Kasumi-1 (cell line): ENCODE measurements at places on chromosomes 16 and 17.
A peak's percentile ranks its signal among the peaks of the same experiment; 100 is the strongest.

DNA sequence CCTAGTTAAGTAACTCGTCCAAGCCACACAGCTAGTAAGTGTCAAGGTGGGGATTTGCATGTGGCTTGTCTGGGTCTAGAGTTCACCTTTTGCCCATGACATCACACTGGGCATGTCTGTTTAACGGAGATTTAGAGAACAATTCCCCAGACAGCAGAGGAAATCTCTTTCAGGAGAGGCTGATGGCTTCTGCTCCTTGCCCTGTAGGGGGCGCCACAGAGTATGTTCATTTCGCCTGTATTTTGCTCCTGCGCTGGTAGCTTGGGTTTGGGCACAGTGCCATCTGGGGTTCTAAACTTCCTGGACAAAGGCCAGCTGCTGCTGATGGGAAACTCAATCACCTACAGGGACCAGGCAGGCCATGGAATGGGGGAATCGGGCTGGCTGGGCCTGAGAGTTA lies 20.4 kb downstream of the OTOA start:
- no peak for DNase-seq

- no peak for DNase-seq
Observed at GRCh38 chr16:31061813-31062440, 12.1 kb downstream of the ZNF668 start.

GRCh38 chr17:75832164-75832651 lies 12.0 kb downstream of the UNC13D start:
- peak; percentile 93 for DNase-seq

GRCh38 chr16:9286930-9287329 lies 195.5 kb downstream of the HAPSTR1 start:
- DNase-seq, result no peak

DNA sequence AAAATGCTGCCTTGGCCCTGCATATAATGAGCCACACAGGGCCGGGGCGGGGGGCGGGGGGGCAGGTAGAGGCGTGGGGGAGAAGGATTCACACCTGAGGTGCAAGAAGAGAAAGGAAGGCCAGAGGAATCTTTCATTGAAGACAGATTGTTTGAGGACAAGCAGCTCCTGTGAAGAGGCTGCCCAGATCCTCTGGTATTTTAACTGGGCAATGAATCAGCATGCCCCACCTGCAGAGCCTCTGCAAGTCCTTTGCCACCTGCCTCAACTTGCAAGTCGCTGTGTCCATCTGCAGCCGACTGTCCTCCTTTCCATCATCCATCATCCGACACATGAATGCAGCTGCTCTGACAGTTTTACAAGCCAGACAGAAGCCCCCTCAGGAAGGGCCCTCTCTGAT lies 1.2 kb upstream of the SOST start:
- DNase-seq, result no peak

DNA sequence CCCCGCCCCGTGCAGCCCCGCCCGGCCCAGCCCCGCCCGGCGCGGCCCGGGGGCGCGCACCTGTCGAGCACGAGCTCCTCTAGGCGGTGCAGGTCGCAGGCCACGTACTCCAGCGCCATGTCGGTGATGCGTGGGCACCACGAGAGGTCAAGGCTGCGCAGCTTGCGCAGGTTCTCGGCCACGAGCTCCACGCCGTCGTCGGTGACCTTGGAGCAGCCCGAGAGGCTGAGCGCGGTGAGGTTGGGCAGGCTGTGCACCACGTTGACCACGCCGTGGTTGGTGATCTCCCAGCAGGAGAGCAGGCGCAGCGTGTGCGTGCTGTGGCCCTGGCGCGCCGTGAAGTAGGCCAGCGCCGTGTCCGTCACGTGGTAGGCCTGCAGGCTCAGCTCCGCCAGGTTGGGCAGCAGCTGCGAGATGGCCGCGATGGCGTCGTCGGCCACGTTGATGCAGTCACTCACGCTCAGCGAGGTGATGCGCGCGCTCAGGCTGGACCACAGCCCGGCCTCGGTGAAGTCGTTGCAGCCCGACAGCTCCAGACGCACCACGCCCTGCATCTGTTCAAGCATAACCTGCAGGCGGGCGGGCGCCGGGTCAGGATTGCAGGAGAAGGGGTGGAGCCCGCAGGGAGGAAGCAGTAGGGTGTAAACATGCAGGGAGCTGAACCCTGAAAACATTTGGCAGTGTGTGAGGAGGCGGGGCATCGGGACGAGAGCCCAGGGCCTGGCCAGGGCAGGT lies 5.3 kb upstream of the WDR24 start:
- no peak for DNase-seq

- DNase-seq, result no peak
Observed at GRCh38 chr16:62149631-62150030, 113.4 kb upstream of the CDH8 start.

GRCh38 chr17:38510421-38511149 lies 82.3 kb downstream of the ARHGAP23 start:
- DNase-seq, result no peak

DNA sequence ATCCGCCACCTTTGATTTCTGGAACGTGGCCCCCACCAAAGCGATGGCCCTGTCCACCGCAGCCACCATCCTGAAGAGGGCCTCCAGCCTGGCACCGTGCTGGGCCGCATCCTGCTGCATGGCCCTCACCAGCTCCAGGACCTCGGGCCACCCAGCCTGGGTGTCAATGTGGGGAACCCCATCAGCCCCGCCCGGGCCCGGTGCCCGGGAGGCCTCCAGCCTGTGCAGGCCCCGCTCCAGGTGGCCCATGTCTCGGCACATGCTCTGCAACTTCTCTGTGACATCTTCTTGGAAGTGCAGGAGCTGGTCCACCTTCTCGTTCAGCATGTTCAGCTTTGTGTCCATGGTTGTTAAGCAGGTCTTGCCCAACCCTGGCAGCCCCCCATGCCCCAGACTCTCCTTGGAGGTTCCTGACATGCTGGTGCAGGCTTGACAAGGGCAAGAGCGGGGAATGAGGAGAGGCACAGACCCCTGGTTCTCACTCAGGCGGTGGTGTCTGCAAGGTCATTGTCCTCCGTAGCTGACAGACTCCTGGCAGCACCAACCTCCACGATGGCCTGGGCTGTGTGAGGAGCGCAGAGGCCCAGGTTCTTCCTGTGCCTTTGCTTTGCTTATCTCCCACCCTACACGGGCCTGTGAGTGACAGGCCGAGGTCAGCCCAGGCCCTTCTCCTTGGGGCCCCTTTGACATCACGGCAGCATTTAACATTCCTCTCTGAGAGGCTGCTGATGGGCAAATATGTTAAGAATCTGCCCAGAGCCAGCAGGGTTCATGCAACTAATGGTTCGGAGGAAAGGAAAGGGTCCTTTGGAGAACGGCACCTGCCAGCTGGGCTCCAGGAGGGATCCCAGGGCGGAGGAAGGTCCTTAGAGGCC lies at the start of gene MYLK3:
Gene MYLK3 (minus strand): TSS at position 568 of the 875 bp plus-strand sequence. CDS start 151 bp downstream, at position 417.
- DNase-seq, result no peak

DNA sequence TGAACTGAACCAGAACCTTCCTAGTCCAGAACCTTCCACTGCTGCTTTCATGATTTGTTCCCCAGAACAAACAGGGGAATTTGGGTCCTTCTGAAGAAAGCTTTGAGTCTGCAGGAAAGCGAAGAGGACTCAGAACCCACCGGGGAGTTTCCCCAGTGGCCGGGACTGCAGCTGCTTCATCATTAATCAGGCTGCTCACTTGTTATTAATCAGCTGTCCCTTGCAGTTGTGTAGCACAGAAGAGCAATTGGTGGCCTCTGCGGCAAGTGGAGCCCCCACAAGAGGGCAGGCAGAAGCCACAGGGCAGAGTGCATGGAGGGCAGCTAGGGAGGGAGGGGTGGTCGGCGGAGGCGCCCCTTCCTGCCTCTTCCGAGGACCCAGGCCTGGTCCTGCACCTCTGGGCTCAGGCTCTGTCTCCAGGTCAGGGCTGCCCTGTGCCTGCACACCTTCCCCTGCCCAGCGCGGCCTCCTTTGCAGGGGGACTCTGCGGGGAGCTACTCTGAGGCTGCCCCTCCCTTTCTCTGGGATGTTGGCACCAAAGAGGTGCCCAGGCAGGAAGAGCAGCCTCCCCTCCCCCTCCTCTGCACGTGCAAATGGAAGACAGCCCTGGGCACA lies 6.9 kb downstream of the CCL17 start:
- DNase-seq, result no peak

DNA sequence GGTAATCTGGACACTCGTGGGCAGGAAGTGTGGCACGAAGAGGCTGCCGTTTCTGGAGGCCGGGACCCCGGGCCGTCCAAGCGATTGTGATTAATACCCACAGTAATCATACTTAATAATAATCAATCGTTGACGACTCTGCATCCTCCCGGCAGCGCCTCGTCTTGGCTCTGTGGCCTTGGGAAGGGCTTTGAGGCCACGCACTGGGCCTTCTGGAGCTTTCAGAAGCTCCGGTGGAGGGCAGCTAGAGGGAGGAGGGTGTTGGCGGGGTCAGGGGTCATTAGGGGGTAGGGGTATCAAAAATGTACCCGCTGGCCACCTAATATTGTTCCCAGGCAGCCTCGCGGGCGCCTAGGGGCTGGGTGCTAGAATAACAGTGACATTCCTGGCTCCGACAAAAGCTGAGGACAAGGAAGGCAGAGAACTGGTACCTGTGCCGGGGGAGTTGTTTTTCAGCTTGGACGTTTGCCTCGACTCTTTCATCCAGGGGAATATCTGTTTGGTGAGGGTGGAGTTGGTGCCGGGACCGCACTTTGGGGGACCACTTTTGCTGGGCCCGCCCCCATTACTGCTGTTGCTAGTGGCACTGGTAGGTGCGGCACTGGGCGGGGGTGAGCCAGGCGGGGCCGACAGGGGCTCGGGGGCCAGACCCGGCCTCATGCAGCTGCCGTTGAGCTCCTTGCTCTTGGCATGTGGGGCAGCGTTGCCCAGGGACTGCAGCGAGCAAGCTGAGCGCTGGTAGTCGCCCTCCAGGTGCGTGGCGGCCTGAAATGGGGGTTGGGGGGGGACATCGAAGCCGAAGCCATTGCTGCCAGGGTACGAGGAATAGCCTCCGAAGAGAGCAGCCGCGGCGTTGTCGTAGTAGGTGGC lies 6.9 kb upstream of the HOXB2 start:
- DNase-seq, result no peak

DNA sequence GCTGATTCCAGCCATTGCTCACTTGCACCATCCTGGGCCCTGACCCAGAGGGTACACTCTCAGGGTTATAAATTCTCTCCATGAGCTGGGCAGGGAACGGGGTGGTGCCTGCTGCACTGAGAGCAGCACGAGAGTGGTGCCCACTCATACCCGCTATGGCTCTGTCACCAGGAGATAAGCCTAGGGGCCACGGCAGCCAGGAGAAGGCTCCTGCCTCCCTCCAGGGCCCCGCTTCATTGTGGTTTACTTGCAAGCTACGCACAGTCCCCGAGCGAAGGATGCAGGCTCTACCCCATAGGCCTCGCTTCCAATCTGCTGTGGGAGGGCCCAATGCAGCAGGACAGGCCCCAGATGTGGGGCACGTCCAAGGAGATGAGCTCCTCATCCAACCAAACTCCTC lies 48.5 kb downstream of the VAC14 start:
- DNase-seq, result no peak

- no peak for DNase-seq
Observed at GRCh38 chr16:27597361-27597760, 47.4 kb downstream of the KATNIP start.

DNA sequence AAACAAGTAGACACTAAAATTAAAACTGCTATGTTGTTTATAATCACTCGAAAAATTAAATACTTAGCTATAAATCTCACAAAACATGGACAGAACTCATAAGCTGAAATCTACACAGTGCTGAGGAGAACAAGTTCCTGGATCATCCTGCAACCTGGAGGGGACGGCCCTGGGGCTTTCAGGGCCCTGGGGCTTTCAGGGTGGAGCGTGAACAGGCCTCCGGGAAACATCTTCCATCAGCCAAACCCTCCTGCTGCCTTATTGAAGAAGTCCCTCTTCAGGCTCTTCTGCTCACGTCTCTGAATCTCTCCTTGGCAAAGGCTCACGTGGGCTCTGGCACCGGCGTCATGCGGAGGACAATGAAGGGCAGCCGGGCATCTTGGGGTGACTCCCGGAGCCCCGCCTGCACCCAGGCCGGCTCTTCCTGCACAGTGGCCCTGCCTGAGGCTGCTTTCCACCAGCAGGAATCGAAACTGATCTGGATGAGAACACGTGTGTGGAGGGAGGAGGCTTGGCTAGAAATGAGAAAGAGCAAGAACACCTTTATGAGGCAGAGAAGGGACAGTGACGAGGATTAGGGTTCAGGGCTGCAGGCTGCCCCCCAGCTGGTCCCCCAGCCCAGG lies 127.3 kb downstream of the CDRT15L2 start:
- DNase-seq, result no peak

GRCh38 chr17:51454456-51454978 lies 194.2 kb downstream of the UTP18 start:
- DNase-seq, result no peak

DNA sequence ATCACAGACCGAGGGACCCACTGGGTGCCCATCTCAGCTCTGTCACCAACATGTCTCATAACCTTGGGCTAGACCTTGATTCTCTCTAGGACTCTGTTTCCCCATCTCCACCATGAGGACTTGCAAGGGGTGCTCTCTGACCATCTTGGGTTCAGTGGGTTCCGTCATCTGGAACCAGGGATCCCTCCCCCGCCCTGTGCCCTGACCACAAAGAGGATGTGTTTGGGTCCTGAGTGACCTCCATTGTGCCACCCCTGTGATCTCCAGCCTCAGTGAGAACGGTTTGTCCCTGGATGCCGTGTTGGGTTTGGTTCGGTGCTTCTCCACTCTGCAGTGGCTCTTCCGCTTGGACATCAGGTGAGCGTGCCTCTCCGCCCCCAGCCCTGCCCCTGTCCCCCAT lies 49.1 kb upstream of the CPNE2 start:
- DNase-seq, result no peak

DNA sequence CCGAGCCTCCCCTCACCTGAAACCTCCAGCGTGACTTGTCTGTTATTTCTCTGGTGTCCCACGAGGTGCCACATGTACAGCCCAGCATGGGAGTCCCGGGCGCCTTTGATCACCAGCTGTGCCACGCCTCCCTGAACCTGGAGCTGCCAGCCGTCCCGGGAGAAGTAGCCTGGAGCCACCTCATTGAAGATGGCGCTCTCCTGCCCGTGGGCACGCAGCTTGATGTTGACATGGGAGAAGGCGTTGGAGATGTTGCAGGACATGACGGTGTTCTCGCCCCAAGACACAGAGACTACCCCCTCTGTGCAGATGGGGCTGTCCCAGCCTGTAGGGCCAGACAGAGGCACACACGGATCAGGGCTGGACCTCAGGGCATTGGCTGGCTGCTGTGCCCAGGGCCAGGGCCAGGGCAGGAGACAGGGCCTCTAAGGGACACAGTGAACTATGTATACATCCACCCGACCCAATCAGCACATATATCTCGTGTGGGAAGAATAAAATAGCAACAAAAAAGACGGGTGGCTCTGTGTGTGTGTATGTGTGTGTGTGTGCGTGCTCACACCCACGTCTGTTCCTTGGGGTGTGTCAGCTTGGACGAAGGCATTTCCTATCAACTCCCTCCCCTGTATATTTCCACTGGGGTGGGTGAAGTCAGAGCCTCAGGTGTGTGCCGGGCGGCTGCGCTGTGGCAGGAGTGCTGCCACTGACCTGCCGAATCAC lies 7.3 kb upstream of the CD7 start:
- DNase-seq, result no peak
